CD4-positive, alpha-beta memory T cell (primary cell): ENCODE measurements at places on chromosomes 5 and 9. TPM values are rescaled to one million over a fixed set of nuclear protein-coding genes. Genes with fewer than 3 reads are reported as not detected.

DNA sequence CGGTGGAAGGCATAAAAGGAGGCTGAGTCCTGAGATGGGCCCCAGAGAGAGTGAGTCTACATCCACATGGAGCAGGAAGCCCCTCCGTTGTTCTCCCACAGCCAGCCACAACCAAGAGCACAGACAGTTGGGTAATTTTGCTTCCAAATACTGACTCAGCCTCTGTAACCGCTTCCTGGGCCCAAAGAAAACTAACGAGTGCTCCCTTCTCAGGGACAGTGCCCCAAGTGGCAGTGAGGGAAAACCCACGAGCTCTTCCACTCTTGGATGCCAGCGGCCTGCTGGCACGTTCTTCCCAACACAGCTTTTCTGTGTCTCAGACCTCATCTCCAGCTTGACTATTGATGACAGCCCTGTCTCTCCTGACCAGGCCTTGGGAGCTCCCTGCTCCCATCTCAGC is 207.6 kb downstream of the FSTL4 start:
- no peak for DNase-seq

GRCh38 chr9:100111235-100111634 is 12.2 kb downstream of the INVS start:
- no peak for DNase-seq

- no peak for DNase-seq
These were observed 78.1 kb downstream of the C5orf15 start for GRCh38 chr5:133890314-133890713.

Gene FBP2
- not detected for total RNA-seq

Gene NPR3
- not detected for total RNA-seq

DNA sequence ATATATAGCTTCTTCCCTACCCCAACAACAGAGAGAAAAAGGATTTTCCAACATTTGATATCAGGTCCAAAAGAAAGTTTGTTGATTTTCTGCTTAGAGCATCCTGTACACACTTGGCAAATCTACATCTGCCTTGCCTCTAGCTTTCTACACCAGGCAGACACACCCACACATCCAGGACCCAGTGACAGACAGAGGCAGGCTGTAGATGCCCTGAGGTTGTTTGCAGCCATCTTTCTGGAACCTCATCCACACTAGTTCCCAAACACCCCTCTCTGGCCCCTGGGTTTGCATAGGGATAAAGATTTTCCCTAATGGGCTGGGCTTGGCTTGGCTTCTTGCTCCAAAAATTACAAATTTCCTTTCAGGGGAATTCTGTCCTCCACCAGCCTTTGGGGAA is 138.2 kb upstream of the FST start:
- no peak for DNase-seq

Gene AGGF1
- total RNA-seq = 29.6 TPM

DNA sequence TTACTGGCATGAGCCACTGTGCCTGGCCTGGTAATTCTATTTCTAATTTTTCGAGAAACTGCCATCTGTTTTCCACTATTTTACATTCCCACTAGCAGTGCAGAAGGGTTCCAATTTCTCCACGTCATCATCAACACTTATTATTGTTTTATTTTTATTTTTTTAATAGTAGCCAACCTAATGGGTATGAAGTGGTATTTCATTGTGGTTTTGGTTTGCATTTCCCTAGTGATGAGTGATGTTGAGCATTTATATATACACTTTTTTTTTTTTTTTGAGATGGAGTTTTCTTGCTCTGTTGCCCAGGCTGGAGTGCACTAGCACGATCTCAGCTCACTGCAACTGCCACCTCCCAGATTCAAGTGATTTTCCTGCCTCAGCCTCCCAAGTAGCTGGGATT is 28.3 kb downstream of the WWC1 start:
- DNase-seq = no peak

Gene IRGM
- 4.7 TPM for total RNA-seq

Gene BRINP1
- not detected for total RNA-seq

- no peak for DNase-seq
These were observed 51.6 kb upstream of the MACIR start for GRCh38 chr5:103207011-103207410.

Gene GLRA1
- not detected for total RNA-seq

Gene ADAMTS12
- total RNA-seq = 0.17 TPM

DNA sequence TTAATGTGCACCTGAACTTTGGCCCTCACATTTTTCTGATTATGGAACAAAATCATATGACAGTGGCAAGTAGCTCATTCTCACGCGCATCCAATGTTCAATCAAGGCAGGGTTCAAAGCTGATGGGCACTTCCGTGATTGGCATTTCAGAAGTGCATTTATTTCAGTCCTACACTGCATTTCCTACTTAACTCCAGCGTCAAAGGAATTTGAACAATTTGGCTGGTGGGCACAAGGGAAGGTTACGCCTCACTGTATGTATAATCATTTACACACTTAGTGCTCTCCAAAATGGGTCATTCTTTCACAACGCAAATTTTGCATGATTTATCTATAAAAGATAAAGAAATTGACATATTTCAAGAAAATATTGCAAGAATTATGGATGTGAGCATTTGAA is 167.9 kb upstream of the VLDLR start:
- DNase-seq = no peak

- DNase-seq = no peak
These were observed 3.7 kb downstream of the PIK3R1 start for GRCh38 chr5:68219161-68219816.

- DNase-seq = no peak
These were observed 957.3 kb downstream of the CDH12 start for GRCh38 chr5:21895766-21896350.

Gene CERCAM
- total RNA-seq = 0.64 TPM

DNA sequence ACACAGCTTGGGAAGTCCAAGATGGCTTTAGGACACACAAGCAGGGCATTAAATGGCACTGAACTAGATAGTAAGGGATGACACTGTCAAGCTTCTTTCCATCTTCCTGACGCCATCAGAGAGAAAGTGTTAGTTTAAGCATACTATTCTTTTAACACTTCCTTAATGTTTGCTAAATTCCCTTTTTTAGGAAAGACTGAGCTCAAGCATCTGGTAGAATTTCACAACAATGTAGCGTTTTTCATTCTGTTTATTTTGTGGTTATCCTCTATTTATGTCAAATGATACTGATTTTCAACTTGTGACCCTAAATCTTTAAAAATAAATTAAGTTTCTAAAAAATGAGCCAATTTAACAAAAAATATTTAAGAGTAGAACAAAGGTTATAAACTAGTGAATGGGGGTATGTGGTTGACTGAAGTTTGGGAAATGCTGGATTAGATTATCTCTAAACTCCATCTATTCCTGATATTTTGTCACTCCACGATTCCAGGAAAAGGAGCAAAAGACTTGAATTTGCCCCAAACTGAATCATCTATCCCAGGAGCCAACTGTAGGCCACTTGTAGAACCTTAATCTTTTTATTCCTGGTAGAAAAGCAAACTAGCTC is 147.4 kb upstream of the KLF9 start:
- no peak for DNase-seq

Gene SLC45A2
- total RNA-seq = not detected

- DNase-seq = no peak
These were observed 41.1 kb upstream of the DAP start for GRCh38 chr5:10801931-10802666.

DNA sequence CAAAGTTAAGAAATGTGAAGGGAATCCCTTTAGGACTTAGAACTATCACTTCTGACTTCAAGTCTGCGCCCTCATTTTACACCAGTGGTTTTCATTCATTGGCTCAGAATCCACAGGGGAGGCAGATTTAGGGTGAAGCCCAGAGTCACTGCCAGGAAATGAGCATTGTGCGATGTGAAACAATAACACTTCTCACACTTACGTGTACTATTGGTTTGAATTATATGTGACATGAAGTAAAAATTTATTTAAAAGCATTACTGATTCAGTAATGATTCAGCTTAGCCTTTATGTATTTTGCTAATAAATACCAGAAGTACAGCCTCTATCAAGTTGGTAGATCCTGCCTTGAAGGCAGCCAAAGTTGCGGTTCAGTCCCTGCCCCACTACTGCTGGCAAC is 98.6 kb downstream of the PAM start:
- DNase-seq = no peak

DNA sequence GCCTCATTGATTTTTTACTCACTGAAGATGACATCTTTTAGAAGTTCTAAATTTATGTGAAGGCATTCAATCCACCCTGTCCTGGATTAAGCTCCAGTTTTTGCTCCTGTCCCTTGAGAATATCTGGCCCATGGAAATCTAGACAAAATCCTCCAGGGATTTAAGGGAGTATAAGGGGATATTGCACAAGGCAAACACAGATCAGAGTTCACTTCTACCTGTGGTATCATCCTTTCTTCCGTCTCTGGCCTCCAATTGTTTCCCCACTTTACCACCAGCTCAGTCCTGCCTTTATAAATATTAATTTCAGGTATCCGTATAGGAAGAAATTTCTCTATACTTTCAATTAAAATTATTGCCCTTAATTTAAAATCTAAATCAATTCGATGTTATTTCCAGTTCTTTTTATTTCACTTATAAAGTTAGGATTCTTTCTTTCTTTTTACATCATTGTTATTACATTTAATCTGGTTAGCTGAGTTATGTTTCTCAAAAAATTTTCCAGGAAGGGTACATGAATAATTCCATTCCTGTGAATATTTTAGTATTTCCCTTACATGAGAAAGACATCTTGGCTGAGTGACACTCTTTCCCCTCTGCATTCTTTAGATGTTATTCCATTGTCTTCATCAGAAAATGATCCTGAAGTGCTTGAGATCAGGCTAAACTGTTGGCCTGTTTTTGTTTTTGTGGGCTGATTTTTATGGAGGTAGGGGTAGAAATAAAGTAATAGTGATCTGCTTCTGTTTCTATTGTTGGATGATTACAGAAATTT is 194.3 kb upstream of the MAP3K1 start:
- no peak for DNase-seq

GRCh38 chr9:127221695-127222094 is 42.9 kb upstream of the GARNL3 start:
- DNase-seq = no peak

DNA sequence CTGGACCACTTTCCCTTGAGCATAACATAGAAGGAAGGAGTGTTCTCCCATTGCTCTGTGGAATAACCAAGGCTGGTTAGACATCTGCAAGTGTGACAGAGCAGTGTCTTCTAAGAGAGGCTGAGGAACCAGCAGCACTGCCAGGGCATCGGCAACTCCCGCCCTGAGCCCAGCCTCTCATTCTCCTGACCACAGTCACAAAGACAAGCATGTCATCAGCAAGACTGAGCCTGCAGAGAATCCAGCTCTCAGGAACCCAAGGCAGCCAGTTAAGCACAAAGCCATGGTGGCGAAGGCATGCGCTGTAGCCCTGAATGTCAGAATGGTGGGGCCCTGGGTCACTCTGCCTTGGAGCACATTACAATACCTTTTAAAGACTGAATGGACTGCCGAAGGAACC is 253.9 kb downstream of the AGTPBP1 start:
- DNase-seq = no peak

- no peak for DNase-seq
These were observed 13.9 kb upstream of the KIF12 start for GRCh38 chr9:114112778-114113584.

GRCh38 chr9:99303177-99303576 is 81.1 kb downstream of the SEC61B start:
- DNase-seq = no peak

DNA sequence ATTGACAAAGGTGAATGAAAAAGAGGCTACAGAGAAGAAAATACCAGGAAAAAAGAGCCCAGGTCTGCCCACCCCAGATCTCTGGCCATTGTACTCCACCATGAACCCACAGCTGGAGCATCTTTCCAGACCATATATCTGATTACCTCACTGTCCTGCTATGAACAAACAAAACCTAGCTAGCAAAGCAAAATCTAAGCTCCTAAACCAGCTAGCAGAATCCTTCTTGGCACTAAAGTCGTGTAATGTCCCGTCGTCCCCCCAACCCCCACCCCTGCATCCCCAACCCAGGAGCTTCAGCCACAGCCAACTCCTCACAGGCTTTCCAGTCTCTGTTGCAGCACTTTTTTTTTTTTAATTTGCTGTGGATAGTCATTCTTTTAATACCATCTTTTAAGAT is 2.5 kb downstream of the C1QTNF3 start:
- no peak for DNase-seq

Gene EXOSC2
- total RNA-seq = 60.8 TPM

DNA sequence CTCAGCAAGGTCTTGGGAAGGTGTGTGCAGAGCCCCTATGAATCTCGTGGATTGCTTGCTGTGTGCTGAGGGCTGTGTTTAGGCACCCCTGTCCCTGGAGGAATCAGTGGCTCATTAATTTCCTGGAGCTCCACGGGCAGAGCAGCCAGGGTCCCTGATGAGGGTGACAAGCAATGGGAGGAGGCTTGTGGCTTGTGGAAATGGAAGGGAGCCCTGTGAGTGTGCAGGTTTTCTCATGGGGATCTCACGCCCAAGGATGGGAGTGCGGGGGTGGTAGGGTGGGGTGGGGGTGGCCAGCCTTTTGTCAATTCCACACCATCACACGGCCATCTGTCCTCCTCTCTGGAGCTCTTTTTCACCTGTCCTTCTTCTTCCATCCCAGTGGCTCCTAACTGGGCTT is 25.3 kb downstream of the PHF2 start:
- DNase-seq = no peak

- DNase-seq = no peak
These were observed 100.4 kb downstream of the OSTF1 start for GRCh38 chr9:75188756-75189155.

DNA sequence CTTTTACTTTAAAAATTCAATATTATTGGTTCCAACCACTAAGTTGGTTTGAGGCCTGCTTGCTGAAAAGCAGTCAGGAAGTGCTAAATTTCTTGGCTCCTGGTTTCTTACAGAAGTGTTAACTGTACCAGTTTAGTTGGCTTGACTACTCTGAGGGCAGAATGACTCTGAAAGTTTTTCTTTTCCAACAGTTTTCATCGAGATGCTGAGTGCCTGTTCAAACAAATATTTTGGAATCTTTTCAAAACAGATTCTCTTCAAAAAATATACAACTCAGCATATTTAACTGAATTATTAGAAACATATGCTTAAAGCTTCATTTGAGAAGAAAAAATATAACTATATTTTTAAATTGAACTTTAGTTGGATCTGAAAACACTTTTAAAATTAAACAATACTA is 37.0 kb downstream of the SLC38A9 start:
- DNase-seq = no peak

GRCh38 chr9:34409154-34409553 is 32.5 kb upstream of the MYORG start:
- no peak for DNase-seq

DNA sequence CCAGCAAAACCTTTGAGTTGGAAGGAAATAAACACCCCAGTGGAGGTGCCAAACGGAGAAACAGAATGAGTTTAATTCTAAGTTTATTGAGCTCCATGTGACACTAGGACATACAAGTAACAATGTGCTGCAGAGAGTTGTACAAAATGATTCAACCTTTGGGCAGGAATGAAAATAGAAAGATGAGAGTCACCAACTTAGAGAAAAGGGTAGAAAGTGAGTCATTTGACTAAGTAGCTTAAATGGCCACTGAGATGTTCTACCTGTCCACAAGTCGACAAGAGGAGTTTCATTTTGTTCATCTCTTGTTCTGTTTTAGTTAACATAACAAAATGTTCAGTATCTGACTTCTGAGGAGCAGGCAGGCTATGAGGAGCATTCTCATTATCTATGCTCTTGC is 284.7 kb downstream of the NR2F1-AS1 start:
- no peak for DNase-seq

GRCh38 chr5:93359296-93359959 is 221.6 kb downstream of the NR2F1-AS1 start:
- no peak for DNase-seq

GRCh38 chr9:97972753-97973152 is 10.4 kb upstream of the ANP32B start:
- no peak for DNase-seq

Gene GPR150
- 2.4 TPM for total RNA-seq
